ENCODE measurements at places on chromosomes 4 and X. TPM values are rescaled to one million over a fixed set of nuclear protein-coding genes. Genes with fewer than 3 reads are reported as not detected.

CXXC4 gene
- 2.5 TPM for total RNA-seq

ING2 gene
- 6.2 TPM for total RNA-seq

CCNB3 gene
- 0.11 TPM for total RNA-seq

VCX3B gene
- not detected for total RNA-seq

FGFBP2 gene
- total RNA-seq = 2.6 TPM

Data from cardiac septum (tissue), 1 donor.